Occipital lobe (tissue), 3 donors: ENCODE measurements at places on chromosomes 5 and 9. TPM values are rescaled to one million over a fixed set of nuclear protein-coding genes. Genes with fewer than 3 reads are reported as not detected.

DNA sequence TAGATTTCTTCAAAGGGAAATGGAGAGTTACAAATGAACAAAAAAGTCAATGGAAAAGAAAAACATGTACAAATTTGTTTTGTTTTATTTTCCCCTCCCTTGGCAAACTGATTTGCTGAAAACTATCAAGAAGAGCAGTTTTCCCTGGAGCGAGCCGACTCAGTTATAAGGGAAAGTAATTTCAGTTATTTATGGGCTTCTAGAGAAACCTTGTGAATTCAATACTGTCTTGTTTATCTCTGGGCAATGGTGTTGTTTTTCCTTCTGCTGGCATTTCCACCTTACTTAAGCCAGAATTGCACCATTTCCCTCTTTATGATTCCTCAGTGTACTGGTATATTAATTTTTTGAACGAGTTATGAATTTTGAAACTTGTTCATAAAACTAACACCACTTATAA, 1163.6 kb downstream of the CDH12 start:
- DNase-seq = no peak

GRCh38 chr9:136900988-136901515, 14.7 kb downstream of the TRAF2 start:
- no peak for DNase-seq

DNA sequence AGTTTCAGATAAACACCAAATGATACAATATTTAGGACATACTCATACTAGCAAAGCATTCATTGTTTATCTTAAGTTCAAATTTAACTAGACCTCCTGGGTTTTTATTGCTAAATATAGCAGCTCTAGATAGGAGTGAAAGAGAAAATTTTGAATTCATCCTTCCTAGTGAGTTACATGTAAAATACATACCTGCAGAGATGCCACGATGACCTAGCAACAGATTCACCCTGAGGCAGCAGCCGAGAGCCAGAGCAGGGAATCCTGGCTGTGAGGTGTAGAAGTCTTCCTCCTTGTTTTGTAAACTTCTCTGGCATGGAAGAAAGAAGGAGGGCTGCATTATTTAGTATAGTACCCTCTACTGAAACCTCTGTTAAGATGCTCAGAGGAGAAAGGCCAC, 25.9 kb upstream of the GABRP start:
- DNase-seq = no peak

DNA sequence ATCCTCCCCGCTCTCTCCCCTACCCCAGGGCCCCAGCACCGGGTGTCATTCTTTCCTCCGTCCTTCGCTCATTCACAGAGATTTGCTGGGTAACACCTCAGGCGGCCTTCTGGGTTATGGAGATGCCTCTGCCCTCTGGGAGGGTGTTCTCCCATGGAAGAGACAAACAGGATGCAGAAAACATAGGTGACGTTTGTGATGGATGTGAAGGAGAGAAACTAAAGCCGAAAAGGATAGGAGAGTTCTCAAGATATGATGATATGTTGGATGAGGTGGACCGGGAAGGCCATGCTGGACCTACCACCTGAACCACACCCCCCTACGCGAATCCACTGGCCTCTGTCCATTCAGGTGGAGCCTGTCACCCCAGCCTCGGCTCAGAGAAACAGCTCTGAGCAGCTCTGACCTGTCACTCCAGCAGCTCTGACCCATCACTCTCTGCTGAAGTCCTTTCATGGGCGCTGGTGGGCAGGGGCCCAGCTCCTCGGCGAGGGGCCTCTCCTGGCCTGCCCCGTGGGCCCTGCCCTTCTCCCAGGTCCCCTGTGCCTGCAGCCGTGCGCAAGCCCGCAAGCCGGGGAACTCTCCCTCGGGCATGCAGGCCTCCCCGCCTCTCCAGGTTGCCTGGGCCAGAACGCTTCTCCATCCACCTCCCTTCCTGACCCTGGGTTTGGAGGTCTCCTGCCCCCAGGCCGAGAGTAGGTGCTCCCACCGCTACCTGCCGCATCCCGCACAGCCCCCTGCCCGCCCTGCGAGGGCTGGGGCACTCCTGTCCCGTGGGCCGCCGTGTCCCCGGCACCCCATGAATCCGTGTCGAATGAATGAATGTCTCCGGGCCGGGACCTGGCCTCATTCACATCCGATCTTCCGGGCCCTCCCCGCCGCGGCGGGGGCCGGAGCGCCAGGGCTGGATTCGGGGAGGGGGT, 717 bp upstream of the NCS1 start:
- DNase-seq = no peak

GRCh38 chr5:31614151-31615020, 24.5 kb upstream of the PDZD2 start:
- DNase-seq = no peak

GRCh38 chr5:138461343-138462125, 3.7 kb upstream of the EGR1 start:
- DNase-seq = peak; percentile 30

DNA sequence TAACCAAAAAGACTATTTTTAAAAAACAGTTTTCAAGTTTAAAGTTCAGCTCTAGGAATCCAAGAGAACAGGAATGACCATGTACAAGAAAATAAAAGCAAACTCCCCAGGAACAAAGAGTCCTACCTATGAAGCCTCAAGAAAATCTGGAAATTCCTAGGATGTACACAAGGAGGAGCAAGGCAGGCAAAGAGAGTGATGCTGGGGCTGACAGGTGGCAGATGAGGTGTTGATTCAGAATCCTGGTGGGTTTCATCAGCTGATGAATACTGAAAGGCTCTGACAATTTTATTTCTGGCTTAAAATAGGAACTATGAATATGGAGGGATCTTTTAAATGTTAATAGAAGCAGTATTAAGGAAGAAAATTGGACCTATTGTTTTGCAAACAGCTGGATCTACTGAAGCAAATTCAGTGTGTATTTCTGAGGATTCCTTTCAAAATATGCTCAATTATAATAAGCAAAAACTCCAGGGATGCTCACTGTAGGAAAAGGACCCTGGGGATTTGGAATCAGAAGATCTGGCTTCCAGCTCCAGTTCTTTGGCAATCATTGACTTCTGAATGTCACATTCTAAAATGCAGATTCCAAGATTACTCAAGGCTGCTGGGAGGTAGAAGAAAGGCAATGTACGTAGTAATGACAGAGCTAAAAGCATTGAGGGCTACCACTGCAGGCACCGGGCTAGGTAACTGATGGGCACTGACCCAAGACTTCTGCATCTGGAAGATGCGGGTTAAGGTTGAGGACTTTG, 28.0 kb upstream of the SH3RF2 start:
- DNase-seq = no peak

GRCh38 chr9:128160603-128160987, 530 bp downstream of the BBLN start:
- peak; percentile 29 for DNase-seq

- DNase-seq = no peak
Observed at GRCh38 chr5:94396687-94397086, 221.7 kb downstream of the KIAA0825 start.

DNA sequence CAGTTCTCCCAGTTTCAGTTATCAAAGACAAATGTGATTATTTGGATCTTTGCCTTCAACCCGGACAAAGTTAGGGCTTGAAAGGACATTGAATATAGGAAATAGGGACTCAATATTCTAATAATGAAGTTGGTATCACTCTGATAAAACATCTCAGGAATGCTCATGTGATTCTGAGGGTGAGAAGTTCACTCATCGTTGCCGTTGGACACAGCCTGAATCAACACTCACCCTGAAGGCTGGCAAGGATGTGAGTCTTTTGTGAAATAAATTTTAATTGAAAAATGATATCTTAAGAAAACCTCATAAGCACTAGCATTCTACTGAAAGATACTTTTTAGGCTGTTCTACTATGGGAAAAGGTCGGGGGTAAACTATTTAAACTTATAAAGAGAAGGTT, 44.8 kb upstream of the C9orf72 start:
- DNase-seq = no peak

- no peak for DNase-seq
Observed at GRCh38 chr9:91273853-91274552, 87.7 kb downstream of the AUH start.

GRCh38 chr5:150295172-150295634, 5.6 kb upstream of the CAMK2A start:
- DNase-seq = peak; percentile 66

GRCh38 chr9:8734760-8735159, 935.2 kb upstream of the DMAC1 start:
- no peak for DNase-seq

- no peak for DNase-seq
Observed at GRCh38 chr9:117425566-117425965, 10.7 kb upstream of the ASTN2 start.

GRCh38 chr5:59919484-59919883, 26.0 kb upstream of the PDE4D start:
- no peak for DNase-seq

- no peak for DNase-seq
Observed at GRCh38 chr5:51380603-51381207, 2.5 kb upstream of the ISL1 start.

DNA sequence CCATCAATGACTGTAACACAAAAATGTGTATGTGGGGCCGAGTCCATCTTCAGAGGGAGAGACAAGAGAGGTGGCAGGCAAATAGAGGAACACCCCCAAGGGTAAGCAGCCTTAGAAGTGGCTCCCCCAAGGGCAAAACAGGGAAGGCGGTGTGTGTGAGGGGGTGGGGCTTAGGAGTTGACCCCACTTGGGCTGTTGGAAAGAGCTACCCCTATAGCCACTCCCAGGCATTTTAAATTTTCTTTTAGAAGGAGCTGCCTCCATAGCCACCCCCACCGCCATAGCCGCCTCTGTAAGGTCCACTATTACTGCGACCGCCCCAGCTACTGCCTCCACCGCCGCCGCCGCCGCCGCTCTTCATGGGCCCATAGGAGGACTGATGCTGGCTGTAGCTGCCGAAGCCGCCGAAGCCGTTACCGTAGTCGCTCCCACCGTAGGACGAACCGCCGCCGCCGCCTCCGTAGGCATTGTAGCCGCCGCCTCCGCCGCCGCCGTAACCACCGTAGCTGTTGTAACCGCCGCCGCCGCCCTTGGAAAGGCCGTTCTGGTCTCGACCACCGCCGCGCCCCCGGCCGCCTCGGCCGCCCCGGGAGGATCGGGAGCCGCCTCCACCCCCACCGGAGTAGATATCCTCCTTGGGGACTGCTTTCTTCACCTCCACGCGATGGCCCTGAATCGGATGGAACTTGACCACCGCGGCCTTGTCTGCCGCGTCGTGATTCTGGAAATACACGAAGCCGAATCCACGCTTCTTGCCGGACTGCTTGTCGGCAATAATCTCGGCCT, 1.1 kb downstream of the HNRNPA0 start:
- no peak for DNase-seq

- DNase-seq = no peak
Observed at GRCh38 chr9:89284076-89284475, 26.9 kb upstream of the CKS2 start.

DNA sequence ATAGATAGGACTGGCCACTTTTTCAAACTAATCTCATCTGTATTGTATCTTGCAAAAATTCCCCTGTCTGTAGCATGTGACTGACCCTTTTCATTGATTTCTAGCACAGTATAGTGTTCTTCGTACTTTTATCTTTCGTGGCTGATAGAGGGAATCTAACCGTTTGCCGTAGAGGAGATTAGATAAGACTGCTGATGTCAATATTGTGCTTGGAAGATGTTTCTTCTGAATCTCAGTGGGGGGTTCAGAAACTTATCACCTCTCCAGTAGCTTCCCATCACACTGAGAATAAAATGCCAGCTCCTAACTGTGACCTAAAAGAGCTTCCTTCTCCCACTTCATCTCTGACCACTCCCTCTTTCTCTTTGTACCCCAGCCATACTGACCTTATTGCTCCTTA, 25.4 kb upstream of the ALDOB start:
- DNase-seq = no peak

DNA sequence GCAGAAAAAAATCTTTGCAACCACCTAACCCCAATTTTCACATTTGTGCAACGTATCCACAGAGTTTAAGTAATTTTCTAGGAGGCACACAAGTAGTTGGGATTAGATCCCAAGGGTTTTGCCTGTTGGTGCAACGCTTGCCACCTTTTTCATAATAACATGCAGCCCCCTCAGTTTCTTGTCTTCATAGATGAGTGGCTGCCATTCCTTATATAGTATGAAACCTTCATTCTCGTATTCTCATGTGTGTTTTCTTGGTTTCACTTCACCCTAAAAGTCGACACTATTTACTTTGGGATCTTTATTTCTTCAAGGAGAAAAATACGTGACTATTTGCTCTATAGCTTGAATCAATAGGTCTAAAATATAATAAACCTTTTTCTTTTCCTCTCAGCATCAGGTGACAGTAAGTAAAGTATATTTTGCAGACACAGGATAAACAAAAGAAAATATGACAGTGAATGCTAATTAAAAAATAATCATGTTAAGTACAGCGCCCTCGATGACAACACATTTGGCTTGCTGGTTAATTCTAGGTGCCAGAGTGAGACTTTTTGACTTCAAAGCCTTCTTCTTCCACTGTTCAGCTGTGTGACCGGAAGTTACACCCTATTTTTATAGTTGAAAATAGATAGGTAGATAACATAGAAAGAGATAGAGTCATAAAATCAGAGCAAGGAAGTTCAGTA, 342.8 kb upstream of the CCNG1 start:
- no peak for DNase-seq

DNA sequence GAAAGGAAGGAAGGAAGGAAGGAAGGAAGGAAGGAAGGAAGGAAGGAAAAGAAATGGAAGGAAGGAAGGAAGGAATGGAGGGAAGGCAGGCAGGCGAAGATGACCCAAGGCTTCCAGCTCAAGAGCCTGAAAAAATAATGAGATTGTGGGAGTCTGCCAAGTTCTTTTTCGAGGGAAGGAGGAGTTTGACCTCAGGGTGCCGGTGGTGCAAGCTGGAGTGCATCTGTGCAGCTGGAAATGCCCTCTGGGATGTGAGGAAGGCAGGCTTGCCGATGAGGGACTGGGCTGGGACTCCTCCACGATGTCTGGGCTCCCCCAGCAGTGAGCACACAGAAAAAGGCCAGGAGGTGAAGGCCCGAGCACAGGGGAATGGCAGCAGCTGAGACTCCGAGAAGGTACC, 154.9 kb upstream of the DAPK1 start:
- no peak for DNase-seq

C5orf58 gene
- not detected for total RNA-seq

GABRB2 gene
- total RNA-seq = 98.1 TPM

IL17B gene
- total RNA-seq = not detected

UGCG gene
- 108 TPM for total RNA-seq

PCDHB4 gene
- total RNA-seq = 4.7 TPM

SLC25A2 gene
- total RNA-seq = not detected

SNCAIP gene
- total RNA-seq = 48.2 TPM

PCDHB16 gene
- 4.5 TPM for total RNA-seq

ETF1 gene
- 63.3 TPM for total RNA-seq

SNCB gene
- 12.6 TPM for total RNA-seq

CDH9 gene
- total RNA-seq = 34.2 TPM

RGS7BP gene
- 17.6 TPM for total RNA-seq
